ENCODE measurements at places on chromosomes 5 and 9.

- no peak for DNase-seq
Measured at GRCh38 chr9:76561900-76562299, 102.9 kb downstream of the GCNT1 start.

DNA sequence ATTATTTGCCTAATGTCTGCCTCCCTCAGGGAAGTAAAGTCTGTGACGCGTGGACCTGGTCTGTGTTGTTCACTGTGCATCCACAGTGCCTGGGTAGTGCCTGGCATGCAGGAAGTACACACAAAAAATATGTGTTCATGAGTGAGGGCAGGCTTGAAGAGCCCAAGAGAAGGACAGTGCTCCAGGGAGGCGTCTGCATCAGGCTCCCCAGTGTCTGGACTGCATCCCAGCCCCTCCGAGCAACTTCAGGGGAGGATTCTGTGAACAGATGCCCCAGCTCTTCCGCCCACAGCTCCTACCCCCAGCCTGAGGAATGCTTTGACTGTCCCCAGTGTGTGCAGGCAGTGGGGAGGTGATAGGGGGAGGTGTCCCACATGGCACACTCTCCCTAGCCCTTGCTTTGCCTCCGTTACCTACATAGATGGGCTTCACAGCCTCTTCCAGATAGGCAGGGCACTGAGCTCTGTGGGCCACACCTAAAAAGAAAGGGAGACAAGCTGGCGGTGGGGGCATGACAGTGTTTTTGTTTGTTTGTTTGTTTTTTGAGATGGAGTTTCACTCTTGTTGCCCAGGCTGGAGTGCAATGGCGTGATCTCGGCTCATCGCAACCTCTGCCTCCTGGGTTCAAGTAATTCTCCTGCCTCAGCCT lies 25.4 kb downstream of the IRF1 start:
- DNase-seq, result no peak

DNA sequence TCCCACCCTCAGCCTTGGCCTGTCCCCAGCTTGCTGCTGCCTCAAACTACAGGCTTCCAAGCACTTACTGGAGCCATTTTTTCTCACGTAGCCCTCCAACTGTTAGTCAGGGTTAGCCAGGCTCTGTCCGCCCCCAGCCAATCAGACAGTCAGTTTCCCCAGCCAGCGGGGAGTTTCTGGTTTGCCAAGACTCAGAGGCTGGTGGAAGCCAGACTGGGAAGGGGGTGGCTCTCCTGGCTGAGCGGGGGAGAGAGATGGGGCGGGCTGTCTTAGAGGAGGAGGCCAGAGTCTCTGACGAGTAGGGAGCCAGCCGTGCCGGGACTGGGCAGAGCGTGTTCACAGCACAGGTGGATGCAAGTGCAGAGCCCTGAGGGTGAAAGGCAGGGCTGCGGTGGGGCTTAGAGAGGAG lies 15.3 kb downstream of the PROP1 start:
- peak; percentile 33 for DNase-seq

DNA sequence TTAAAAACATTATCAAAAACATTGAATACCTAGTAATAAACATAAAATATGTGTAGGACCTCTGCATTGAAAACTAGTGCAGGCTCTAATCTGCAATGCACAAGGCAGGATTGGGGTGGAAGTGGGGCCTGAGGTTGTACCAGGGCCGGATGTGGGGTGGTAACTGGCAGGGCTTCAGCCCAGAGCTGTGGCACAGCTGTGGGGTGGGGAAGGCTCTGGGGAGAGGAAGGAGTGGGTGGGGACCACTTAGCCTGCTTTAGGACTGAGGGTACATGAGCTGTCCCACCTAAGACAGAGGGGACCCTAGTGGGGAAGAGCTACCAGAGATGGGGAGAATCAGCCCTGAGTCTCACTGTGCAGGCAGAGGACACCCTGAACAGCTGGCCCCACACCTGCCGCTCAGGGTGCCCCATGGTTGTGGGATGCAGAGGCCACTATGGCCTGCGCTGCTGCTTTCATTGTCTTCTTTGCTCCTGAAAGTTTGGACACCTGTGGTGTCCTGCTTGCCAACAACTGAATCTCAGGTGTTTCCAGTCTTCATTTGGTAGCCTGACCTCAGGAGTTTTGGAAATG lies 311.4 kb downstream of the TLE4 start:
- DNase-seq, result no peak

DNA sequence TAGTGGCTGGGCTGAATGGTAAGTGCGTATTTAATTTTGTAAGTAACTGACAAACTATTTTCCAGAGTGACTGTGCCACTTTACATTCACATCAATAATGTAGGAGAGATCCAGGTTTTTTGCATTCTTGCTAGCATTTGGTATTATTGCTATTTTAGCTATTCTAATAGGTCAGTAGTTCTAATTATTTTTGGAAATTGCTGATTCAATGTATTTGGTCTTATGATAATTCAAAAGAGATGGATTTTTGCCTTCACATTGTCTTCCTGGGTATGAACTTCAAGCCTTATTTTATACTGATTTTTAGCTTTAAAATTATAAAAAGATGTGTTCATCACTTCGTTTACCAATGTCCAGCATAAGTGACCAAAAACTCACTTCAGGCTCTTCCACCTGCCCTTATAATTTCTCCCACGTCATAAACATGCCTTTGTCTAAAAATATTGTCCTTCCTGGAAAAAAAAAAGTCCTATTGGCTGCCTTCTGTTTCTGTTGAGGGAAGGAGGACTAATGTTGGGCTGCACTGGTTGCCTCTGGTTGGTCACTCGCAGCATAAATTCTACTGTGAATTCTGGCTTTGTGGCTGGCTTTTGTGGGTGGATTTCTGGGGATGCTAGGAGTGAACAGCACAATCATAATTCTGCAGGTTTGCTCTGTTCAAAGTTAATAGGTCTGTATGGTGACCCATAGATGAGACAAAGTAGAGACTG lies 15.2 kb downstream of the FOXD1 start:
- DNase-seq, result no peak

DNA sequence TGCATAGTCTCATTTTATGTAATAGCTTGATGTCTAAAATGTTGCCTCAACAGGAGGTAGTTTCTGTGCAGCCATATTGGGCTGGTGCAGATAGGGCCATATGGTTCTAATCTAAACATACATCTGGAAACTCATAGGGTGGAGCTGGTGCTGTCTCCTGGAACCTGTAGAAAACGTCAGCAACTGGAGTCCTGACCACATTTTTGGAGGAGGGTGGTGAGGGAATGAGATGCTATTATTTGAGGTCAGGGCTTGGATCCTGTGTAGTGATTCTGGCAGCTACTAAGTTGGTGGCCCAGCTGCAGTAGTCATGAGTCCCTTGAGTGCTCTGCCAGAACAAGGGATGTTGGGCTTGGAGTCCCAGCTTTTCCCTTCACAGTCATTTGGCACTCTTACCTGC lies 14.1 kb downstream of the MAN2A1 start:
- DNase-seq, result peak; percentile 83

- DNase-seq, result peak; percentile 22
Measured at GRCh38 chr5:78638973-78639669, 9.5 kb downstream of the LHFPL2 start.

GRCh38 chr9:18056993-18057369 lies 417.0 kb upstream of the ADAMTSL1 start:
- DNase-seq, result no peak

- no peak for DNase-seq
Measured at GRCh38 chr9:135070198-135070951, 17.1 kb upstream of the OLFM1 start.

GRCh38 chr9:89021154-89021803 lies 30.0 kb downstream of the S1PR3 start:
- peak; percentile 94 for DNase-seq

DNA sequence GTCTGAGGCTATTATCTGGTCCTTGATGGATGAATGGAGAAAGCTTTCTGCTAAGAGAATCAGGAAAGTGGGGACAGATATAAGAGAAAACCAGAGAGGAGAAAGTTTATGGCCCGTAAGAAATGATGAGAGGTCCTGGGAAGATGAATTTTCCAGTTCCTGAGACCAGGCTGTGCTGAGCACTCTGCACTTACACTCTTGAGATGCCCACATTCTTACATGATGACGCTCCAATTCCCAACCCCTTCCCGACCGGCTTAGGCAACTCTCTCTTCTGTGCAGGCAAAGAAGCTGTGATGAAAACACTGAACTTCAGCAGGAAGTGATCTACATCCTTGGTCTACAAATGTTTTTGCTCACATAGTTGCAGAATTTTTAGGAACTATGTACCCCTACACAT lies 417.0 kb downstream of the ARHGEF28 start:
- peak; percentile 82 for DNase-seq

DNA sequence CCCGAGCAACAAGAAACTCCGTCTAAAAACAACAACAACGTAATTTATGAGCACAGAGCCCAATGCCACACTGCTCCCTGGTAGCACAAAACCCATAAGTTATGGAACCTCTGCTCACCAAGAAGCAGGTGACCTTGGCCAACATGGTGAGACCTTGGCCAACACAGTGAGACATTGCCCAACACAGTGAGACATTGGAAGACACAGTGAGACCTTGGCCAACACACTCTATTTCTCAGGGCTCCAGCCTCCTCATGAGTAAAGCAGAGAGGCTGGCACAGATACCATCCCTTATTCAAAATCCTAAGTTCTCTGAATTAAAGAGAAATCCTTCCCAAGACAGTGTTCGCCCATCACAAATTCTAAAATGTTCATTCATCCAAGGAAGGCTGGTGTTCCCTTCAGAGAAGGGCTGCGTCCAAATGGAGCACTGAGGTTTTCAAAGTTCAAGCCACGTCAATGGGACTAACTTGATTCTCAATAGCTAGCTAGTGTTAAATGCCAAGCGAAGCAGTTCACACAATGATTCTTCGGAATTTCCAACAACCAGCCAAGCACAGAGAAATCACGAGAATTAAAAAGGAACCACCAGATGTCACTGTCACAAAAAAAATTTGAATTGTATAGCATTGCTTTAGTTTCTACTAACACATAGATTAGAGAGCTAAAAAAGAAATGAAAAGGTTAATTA lies 29.5 kb downstream of the TTC39B start:
- peak; percentile 45 for DNase-seq

DNA sequence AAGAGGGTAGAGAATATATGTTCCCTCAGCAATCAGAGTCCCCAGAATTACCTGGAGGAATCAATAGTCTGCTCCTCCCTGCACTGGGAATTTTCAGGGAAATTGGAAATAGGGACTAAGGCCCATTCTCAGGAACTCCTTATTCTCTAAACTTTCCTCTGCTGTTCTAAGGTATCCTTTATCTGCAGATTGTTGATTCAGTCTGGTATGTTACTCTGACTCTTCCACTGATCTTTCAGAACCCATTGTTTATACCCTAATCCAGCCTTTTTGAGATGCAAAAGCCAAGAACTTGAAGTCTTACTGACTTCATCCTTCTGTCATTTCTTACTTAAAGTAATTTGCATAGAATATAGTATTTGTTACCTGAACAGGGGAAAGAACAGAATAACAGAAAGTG lies 143.5 kb upstream of the PPP1R2B start:
- no peak for DNase-seq

DNA sequence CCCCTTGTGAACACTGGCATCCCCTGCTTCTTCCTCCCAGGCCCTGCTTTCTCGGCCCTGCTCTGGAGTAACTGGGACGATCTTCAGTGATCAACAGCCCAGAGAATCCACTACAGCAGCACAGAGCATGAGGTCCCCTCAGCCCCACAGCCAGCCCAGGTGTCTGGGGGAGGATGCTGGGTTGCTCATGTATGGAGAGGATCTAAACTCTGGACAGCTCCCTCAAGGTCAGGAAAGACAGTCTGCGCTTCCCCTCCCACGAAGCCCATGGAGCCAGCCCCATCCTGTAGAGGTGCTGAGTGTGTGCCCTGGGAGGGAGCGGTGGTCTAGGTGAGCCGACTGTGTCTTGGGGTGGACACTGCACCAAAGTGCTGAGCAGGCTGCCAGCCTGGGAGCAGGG lies 190.2 kb downstream of the GABBR2 start:
- DNase-seq, result no peak

- DNase-seq, result no peak
Measured at GRCh38 chr9:116940614-116941215, 253.6 kb downstream of the TRIM32 start.

DNA sequence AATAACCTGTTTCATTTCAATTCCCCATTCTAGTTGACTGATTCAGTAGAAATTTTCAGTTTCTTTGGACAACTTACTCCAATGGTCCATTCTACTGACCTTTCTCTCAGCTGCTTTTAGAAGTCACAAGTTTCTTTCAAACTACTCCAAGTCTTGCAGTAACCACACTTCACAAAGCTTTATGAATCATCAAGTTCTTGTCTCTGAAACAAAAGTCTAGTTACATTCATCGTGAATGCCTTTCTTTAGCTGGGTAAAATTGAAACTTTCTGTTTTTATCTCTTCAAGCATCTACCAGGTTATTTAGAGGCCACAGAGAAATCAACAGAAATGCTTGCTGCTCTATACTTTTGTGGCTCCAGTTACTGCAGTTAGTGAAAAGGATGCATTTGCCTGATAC lies 405.4 kb downstream of the TMEM232 start:
- DNase-seq, result peak; percentile 16

DNA sequence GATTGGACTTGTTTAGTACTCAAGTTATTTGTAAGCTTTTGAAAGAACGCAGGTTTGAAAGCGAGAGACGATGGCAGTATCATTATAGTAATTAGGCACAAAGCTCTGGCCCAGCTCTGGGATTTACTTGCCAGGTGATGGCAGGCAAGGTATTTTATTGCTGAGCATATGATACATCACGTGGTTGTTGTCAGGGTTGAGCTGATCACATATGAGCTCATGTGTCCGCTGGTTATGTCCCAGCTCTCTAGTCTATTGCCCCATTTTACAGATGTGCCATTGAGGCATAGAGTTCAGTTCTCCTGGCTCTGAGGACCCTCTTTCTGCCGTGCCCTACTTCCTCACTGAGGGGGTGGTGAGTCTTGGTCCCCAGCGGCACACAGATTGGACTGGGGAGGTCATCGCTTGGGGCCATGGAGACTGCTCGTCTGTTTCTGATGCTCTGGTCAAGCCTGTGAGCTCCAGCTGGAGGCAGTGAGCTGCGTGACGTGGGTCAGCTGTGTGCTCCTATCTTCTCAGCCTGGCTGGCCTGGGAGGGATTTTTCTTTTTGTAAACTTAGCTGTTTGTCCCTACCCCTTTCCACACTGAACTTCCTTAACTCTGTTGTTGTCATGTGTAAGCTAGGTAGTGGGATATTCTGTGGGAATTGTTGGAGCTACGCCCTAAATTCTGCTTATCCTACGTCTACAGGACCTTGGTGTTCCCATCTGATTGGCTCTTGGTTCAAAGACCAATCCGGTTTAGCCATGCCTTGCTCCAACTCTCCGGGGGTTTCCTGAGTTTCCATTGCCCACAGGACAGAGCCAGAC lies 2.2 kb downstream of the NXNL2 start:
- DNase-seq, result no peak

GRCh38 chr5:20241351-20241750 lies 253.4 kb upstream of the CDH18 start:
- DNase-seq, result no peak

- no peak for DNase-seq
Measured at GRCh38 chr9:20357037-20357432, 265.3 kb downstream of the MLLT3 start.

DNA sequence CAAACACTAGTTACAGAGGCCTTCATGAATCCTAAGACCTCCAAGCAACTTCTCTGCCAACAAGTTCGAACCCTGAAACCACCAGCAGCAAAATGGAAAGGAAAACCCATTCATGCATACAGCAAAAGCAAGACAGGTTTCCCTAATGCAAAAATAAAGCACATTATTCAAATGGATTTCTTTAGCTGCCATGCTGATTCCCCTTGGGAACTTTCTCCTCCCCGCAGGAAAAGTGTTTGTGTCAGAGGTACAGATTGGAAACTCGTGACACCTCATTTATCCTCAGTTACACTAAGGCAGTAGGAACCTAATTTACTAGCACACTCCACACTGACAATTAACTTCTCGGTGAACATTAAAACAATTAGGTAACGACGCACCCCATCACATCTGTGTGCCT lies 63.4 kb downstream of the TLE1 start:
- no peak for DNase-seq

- DNase-seq, result no peak
Measured at GRCh38 chr9:136589766-136590763, 44.2 kb upstream of the NOTCH1 start.
